ENCODE measurements at places on chromosomes 6 and 20. TPM values are rescaled to one million over a fixed set of nuclear protein-coding genes. Genes with fewer than 3 reads are reported as not detected.
A peak's percentile ranks its signal among the peaks of the same experiment; 100 is the strongest.

Gene TRIM38
- 0.77 TPM for total RNA-seq

Gene TAAR5
- not detected for total RNA-seq

Gene RSPO3
- total RNA-seq = not detected

Gene ABCC10
- total RNA-seq = 35.2 TPM

Gene ABCF1
- total RNA-seq = 98.2 TPM

Gene IL17A
- not detected for total RNA-seq

- DNase-seq = no peak
Observed at GRCh38 chr20:12838261-12838866, 170.4 kb upstream of the SPTLC3 start.

DNA sequence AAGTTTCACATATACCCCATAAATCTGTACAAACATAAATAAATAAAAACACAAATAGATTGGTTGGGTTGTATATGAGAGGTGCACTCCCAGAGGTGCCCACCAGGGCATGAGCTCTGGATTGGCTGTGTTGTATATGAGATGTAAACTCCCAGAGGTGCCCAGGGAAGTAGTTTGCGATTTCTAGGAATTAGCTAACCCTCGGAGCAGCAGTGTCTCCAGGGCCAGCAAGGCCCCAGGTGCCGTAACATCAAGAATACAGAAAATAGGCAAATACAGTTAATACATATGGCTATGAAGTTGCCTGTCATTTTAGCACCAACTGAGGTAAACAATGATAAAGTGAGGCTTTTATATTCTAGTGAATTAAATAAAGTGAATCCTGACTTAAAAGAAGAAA lies 5.4 kb upstream of the GINM1 start:
- DNase-seq = no peak

- DNase-seq = no peak
Observed at GRCh38 chr6:161744211-161745067, 470.6 kb upstream of the AGPAT4 start.

- DNase-seq = no peak
Observed at GRCh38 chr6:27478141-27478705, 5.3 kb upstream of the ZNF184 start.

DNA sequence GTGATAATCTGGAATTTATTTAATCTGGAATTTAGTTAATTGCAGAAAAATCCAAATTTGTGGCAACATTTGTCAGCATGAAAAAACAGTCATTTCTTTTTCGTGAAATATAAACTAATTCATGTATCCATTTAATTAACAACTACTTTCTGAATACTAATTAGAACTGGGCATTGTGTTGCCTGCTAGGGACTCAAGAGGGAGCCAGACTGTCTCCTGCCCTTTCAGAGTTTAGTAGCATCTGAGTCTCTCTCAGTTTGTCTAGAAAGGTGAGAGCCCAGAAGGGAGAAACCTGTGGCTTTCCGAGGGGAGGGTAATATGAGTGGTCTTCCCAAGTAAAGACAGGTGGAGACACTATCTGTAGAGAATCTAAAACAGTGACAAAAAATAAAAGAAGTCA lies 210.9 kb upstream of the HDDC2 start:
- no peak for DNase-seq

GRCh38 chr6:26235302-26235670 lies 129.7 kb upstream of the BTN3A2 start:
- no peak for DNase-seq

DNA sequence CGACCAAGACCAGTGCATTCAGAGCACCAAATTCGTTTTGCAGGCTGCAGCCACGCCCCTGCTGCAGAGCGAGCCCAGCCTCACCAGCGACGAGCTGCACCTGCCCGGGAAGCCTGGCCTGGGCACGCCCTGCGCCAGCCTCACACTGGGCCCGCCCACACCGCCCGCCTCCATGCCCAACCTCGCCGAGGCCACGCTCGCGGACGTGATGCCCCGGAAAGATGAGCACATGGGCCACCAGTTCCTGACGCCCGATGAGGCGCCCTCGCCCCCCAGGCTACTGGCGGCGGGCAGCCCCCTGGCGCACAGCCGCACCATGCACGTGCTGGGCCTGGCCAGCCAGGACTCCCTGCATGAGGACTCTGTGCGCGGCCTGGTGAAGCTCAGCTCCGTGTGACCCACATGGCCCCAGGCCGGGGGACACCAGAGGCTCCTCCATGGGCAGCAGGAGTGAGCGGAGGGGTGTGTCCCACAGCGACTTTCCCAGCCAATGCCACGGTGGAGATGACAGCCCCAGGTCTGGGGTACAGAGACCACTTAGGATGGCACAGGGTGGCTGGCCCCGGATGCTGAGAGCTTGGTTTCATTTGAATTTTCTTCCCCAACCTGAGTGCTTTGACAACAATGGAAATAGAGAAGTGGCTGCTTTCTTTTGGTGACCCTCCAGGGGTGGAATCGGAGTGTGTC lies 150.2 kb upstream of the SNX9 start:
- no peak for DNase-seq

DNA sequence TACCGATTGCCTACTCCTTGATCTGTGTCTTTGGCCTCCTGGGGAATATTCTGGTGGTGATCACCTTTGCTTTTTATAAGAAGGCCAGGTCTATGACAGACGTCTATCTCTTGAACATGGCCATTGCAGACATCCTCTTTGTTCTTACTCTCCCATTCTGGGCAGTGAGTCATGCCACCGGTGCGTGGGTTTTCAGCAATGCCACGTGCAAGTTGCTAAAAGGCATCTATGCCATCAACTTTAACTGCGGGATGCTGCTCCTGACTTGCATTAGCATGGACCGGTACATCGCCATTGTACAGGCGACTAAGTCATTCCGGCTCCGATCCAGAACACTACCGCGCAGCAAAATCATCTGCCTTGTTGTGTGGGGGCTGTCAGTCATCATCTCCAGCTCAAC lies 13.5 kb downstream of the CCR6 start:
- DNase-seq = no peak

DNA sequence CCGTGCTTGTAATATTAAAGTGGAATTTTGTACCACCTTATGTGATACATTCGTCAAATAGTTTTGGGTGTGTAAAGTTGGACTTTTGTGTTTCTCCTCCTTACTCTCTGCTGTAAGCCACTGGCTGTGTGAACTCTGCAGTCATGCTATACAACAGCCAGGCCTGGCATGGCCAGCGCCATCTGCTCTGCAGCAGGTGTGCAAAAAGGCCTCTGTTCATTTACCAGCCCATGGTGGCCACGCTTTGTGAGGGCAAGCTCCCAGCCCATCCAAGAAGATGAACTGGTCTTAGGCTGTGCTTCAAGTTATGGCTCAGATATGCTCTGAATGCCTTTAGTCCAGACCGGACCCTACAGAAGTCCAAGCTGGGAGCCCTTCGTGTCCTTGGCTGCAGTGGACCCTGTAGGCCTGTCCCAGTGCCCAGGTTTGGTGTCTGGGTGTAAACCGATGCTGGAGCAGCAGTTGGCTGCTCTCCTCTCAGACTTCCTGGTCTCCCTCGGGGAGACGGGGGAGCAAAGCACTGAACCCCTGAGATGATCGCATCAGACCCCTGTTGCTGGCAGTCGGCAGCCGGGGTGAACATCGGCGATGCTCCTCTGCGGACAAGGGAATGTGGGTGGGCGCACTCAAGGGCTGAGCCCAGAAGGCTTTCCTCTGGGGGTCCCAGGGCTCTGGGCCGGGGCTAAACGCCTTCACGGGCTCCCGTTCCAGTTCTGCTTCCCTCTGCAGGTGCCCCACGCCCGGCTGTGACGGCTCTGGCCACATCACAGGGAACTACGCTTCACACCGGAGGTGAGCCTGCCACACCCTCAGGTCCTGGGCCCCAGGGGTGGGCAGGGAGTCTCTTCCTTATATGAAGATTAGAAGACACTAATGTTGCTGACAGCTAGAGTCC lies 28.6 kb upstream of the PCMTD2 start:
- no peak for DNase-seq

- peak; percentile 50 for DNase-seq
Observed at GRCh38 chr6:118618676-118619377, 32.6 kb downstream of the CEP85L start.

DNA sequence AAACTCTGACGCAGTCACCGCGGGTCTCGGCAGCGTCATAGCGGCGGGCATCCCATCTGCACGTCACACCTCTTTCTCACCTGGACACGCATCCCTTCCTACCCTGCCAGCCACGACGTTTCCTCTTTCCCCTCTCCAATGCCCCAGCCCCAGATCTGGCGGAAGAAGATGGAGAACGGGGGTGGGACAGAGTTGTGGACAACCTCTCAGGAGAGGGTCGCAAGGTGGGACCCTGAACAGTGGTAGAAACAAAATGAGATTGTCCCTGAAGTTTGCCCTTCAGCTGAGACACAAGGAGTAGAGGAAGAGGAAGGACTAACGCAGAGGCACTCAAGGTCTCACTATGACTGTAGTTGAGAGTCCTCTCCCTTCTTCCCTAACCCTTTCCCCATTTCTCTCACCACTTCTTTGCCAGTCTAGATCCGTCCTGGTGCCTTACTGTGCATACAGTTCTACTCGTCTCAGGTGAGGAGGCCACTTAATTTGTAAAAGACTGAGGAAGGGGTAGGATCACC lies 562 bp downstream of the TRIM39 start:
- no peak for DNase-seq

GRCh38 chr6:150196942-150197745 lies 54.3 kb downstream of the PPP1R14C start:
- no peak for DNase-seq

DNA sequence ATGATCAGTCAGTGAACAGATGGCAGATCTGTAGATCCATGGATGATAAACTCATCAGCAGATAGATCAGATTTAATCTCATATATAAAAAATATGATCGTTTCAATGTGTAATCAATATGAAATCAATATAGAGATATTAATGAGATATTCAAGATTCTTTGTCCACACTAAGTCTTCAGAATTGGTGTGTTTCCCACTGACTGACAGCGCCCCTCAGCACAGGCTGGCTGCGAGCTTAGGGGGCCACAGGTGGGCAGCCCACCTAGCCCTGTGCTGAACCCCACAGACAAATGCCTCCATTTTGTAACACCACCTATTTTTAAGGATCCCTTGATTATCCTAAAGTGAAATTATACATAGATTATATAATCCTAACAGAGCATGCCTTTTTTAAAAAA lies 32.3 kb downstream of the FRMD1 start:
- no peak for DNase-seq

- no peak for DNase-seq
Observed at GRCh38 chr6:35214869-35215664, 1.3 kb downstream of the SCUBE3 start.

- DNase-seq = no peak
Observed at GRCh38 chr6:203661-204060, 88.6 kb upstream of the DUSP22 start.

- no peak for DNase-seq
Observed at GRCh38 chr6:163335056-163335455, 79.5 kb upstream of the QKI start.

DNA sequence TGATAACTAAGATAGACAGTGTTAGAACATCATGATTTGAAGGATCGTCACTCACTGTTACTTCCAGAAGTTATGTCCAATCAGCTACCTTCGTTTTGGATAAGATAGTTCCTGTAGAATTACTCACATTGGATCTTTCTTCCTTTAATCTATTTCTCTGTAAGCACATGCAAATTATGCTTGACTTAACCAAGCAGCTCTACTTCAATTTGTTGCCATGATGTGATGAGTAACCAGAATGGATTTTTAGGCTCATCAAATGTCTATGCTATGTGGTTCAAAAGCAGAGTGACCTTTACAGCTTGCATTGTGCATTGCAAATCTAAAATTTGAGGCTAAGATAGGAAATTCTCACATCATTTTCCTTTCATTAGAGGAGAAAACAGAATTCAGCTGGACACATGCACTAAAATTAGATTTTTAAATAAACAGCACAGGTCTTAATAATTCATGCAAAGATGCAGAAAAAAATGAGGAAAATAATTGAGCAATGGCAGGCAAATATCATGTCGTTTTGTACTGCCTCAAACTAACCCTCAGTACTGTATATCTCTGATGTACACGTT lies 76.7 kb upstream of the ZFP64 start:
- DNase-seq = no peak

DNA sequence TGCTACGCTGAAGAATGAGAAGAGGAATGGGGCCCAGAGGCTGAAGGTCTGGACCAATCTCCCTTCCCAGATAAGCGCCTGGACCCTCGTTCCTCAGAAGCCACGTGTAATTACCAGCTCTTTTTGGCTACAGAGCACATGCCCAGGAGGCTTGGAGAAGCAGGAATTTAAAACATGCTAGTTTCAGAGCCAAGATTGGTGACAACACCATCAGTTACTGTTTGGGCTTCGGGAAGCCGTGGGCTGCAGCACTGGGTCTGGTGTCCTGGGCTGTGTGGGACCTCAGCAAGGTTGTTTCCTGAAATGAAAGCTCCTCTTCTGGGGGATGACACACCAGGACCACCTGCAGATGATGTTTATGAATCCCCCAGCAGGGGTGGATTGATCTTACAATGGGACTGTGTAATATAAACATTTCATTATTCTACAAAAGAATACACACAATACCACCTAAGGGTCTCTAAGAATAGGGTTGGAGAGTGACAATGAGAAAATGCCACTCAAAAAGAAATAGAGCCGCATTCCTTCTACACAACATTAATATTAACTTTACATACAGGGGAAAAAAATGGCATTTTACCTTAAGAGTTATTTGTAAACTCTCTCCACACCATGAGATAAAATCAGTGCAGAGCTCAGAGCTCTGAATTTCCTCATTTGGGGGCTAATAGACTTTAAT lies 207.8 kb upstream of the FOXQ1 start:
- no peak for DNase-seq

DNA sequence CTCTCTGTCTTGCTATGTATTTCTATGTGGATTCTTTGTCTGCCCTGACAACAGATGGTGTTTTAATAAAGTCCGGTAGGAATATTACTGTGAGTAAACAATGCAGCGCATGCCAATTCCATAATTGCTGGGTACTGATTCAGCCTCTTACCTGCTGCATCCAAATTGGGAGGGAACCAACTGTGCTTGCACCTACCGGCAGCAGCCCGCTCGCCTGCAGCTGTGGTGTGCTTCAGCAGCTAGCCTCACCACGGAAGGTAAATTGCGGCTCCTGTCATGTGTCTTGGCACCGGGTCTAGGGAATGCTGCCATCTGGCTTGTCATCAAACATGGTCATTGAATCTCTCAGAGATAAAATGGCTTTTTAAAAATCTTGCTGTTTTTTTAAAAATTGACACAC lies 704.8 kb upstream of the SLC35B3 start:
- no peak for DNase-seq

GRCh38 chr6:43570876-43571441 lies 4.9 kb downstream of the XPO5 start:
- no peak for DNase-seq

- DNase-seq = no peak
Observed at GRCh38 chr6:53984163-53984562, 127.1 kb upstream of the MLIP start.

DNA sequence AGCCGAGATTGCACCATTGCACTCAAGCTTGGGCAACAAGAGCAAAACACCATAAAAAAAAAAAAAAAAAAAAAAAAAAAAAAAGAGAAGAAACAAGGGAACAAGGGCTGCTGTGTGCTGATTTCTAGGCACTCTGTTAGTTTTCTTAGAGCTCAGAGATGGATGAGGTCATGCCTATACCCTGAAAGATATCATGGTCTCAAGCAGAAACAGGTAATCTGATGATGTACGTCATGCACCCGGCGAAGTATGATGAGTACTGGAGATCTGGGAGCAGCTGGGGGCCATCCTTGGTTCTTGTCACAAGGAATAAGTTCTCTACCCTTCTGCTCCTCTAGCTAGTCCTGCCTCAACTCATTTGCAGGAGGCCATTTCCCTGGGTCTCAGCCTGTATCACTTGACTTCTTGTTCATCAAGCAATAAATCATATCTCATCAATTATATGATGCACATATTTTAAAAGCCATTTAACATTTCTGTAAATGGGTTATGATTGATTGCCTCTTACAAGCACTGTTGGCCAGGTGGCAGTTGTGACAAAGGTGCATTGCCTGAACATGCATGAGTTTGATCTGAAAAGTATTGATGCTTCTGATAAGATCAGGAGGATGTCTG lies 517.2 kb downstream of the DHX35 start:
- no peak for DNase-seq

All from neural crest cell (in vitro differentiated cells).